ENCODE measurements at places on chromosomes 7 and 10.

DNA sequence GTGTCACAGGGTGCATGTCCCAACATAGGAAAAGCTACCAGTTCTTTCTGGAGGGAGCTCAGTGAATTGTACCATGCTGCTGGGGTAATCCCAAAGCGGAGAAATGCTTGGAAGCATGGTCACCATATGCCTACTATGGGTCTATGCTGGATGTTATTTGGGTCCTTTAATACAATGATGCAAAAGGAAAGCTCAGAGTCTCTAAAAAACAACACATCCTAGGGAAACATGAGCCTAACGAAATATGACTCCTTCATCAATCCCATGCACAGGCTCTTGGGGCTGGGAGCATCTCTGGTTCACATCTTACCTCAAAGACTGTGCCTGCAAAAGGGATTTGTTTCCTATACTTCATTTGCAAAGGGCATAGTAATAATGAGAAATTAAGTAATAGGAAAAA is 65.2 kb downstream of the CUBN start:
- no peak for DNase-seq

DNA sequence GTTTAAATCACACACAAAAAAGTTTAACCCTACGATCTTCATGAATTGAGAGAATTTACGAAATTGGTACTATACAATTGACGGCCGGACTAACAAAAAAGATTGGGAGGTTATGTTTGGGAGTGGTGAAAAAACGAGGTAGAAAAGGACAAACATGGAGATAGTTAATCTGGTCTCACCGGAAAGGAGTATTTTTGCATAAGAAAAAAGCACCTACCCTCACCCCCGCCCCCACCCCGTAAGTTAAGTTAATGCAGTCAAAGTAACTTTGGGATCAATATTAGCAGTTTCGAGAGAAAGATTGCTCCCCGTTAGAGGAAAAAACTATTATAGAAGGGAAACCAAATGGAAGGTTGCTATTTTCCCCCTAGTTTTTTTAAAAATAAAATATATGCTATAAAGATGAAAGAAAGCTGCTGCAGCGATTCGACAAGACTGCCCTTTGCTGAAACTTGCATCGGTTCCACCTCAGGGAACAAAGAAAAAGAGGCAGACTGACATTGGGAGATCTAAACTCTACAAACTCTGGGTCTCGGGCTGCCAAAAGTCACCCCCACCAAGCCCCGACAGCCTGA is 3.5 kb downstream of the SP8 start:
- no peak for DNase-seq

DNA sequence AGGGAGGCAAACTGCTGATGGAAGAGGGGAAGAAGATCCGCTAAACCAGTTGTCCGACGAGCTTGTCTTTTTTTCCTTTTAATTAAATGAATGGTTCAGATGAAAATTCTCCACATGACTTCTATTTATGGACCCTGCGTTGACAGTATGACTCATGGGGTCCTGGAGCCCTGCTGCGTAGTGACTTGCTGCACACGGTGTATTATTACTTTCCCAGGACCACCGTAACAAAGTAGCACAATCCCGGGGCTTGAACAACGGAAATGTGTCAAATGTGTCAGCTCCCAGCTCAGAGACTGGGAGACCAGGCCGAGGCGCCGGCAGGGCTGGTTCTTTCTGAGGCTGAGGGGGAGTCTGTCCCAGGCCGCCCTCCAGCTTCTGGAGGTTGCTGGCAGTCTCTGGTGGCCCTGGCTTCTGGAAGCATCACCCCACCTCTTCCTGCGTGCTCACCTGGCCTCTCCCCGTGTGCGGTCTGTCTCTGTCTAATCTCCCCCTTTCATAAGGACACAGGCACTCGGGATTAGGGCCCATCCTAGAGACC is 33.8 kb upstream of the MNX1 start:
- DNase-seq: no peak

DNA sequence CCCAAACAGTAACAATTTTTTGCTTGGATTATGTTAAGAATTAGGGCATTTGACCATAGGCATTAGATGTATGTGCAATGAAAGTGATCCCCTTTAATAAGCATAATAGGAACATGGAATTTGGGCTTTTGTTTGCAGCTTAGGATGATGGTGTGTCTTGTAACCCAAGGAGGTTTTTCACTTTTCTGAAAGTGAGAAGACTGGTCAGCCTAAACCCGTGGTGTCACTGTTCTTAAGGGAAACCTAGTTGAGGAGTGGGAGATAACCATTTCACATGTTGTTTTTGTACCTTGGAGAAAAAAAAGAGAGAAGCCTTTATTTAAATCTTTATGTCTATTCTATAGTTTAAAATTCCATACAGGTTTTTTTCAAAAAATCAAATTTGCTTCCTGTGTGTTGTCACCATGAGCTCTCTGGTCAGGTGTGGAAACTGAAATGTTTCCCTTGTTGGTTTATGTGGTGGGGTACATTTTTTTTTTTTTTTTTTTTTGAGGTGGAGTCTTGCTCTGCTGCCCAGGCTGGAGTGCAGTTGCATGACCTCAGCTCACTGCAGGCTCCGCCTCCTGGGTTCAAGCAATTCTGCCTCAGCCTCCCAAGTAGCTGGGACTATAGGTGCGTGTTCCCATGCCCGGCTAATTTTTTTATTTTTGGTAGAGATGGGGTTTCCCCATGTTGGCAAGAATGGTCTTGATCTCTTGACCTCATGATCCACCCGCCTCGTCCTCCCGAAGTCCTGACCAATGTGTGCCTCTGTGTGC is 7.7 kb downstream of the CCM2 start:
- DNase-seq: no peak

GRCh38 chr7:90618876-90619275 is 22.8 kb downstream of the CDK14 start:
- no peak for DNase-seq

DNA sequence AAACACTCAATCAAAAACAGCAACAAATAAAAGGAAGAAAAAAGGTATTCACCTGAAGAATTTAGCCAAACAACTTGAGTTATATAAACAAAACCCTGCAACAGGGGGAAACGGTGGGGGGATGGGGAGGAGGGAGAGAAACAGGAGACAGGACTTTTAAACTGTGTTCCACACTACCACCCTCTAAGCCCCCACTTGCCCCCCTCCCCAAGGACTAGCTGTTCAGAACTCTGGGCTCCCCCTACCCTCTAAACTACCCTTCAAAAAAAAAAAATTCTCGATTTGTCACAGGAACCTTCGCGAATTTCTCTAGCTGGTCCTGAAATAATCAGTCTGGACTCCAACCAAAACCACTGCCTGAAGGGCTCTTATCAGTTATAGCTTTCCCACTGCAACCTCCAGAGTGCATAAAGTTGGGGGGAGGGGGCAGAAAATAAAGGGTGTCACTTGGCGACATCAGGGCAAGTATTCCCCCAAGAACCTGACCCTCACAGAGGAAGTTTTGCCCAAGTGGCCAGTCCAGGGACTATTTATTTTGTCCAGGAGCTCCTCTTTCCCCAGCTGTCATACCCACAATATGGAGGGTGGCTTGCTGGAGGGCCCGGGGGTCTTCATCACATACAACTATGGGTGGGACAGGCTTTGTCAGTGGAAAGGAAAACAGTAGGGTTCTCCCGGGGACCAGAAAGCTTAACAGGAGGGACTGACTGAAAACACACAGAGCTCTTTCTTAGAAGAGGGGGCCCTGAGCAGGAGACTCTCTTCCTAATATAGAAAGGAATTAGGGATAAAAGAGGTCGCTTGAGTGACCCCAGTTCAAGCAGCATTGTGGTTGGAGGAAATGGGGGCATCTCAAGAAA is 1.3 kb downstream of the UBE2H start:
- DNase-seq: no peak

DNA sequence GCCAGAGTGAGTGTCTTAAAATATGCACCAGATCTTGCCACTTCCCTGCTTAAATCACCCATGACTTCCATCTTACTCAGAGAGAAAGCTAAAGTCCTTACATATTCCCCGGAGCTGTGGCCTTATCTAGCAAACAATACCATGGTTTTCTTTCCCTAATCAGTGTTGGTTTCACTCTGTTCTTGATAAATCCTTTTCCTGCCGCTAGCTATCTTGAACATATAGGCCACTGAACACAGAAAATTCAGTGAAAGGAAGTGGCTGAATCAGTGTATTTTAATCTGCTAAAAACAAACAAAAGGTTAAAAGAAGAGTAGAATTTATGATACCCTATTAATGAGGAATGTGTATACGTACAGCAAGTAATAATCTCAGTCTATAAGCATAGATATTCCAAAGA is 42.0 kb upstream of the JAZF1 start:
- no peak for DNase-seq

- no peak for DNase-seq
These were observed 43.1 kb upstream of the PHF14 start for GRCh38 chr7:10930551-10930950.

- no peak for DNase-seq
These were observed 116.8 kb downstream of the DNAJB9 start for GRCh38 chr7:108686494-108686893.

DNA sequence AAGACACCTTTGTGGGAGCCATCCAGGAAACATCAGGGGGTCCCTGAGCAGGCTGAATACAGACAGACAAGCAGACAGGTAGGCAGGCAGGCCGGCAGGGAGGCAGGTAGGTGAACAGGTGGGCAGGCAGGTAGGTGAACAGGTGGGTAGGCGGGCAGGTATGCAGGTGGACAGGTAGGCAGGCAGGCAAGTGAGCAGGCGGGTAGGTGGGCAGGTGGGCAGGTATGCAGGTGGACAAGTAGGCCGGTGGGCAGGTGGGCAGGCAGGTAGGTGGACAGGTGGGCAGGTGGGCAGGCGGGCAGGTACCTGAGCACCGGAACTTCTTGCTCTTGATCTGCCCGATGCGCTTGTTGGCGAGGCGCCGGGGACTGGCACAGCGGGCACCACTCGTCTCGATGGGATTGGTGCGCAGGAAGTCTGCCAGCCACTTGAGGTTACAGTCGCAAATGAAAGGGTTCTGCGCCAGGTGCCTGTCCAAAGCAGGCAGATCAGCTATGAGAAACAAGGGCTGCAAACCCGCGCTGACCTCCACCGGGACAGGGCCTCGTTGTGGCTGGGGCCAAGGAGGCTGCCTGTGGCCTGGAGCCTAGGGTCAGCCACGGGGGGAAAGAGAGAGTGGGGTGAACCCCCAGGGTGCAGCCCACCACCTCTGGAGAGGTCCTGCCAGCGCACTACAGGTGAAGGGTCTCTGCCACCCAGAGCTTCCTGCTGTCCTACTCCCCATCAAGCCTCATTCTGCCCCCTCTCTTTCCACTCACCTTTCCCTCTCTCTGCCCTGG is 136.9 kb downstream of the SLIT1 start:
- no peak for DNase-seq

DNA sequence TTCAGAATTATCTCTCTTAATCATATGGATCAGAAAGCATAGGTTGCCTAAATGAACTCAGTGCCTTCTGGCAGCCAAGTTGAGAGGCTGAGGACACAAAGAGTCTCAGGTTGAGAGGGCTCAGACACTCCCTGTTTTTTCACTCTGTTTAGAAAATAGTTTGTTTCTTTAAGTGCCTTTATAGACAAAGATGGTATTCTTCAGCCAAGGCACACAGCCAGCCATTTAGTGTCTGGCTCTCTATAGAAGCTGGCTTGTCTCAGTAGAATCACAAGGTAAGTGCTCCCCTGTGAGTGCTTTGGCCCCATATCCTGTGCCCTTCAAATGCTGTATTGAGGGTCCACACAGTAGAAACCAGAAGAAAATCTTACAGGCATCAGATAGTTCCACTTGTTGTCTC is 3.6 kb downstream of the GPR158 start:
- no peak for DNase-seq

Measured in stimulated activated CD8-positive, alpha-beta memory T cell treated with anti-CD3 and anti-CD28 coated beads, Interleukin-4, amount 100 ng/mL, for 4 hours (primary cell).